ENCODE measurements at places on chromosomes 2 and 18. TPM values are rescaled to one million over a fixed set of nuclear protein-coding genes. Genes with fewer than 3 reads are reported as not detected.

Gene CSRNP3
- 55.8 TPM for total RNA-seq

Gene SCN3A
- 2.3 TPM for total RNA-seq

Gene SIX3
- 1.2 TPM for total RNA-seq

GRCh38 chr2:134590679-134591078, 128.1 kb downstream of the TMEM163 start:
- ATAC-seq = no peak

- no peak for ATAC-seq
These were observed 76.1 kb upstream of the ALKAL2 start for GRCh38 chr2:363824-364470.

DNA sequence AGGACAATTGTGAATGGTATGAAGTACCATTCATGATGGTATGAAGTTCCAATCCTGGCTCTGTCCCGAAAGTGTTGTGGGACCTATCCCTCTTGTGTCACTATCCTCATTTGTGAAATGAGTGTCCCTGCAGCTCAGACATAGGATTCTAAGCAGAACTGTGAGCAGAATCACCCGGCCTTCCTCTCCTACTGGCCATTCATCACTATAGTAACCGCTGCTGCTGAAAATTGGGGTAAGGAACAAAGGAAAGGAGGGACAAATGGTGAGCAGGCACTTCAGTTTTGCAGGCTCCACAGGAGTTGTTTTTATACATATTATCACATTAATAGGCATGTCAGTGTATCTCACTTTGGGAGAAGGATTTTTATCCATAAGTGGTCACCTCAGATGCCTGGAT, 27.4 kb downstream of the SMYD1 start:
- no peak for ATAC-seq

GRCh38 chr18:370751-371608, 103.1 kb upstream of the THOC1 start:
- no peak for ATAC-seq

Gene ALPP
- 0.51 TPM for total RNA-seq

DNA sequence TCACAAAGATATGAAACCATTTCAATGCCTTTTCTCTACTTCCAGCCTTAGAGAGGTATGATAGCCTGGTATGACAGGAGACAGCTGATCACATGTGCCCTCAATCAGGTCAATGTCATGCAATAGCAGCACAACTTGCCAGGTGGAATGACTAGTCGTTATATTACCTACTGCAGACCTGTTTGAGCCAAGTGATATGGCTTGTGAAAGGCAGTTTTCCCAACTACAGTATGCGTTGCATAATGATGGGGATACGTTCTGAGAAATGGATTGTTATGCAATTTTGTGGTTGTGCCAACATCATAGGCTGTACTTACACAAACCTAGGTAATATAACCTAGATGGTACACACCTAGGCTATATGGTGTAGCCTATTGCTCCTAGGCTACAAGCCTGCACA, 262.8 kb downstream of the ICOS start:
- ATAC-seq = no peak

GRCh38 chr18:50638016-50638883, 78.4 kb downstream of the MAPK4 start:
- no peak for ATAC-seq

Gene HJURP
- 14.0 TPM for total RNA-seq

Gene TRIM43
- total RNA-seq = 0.32 TPM

DNA sequence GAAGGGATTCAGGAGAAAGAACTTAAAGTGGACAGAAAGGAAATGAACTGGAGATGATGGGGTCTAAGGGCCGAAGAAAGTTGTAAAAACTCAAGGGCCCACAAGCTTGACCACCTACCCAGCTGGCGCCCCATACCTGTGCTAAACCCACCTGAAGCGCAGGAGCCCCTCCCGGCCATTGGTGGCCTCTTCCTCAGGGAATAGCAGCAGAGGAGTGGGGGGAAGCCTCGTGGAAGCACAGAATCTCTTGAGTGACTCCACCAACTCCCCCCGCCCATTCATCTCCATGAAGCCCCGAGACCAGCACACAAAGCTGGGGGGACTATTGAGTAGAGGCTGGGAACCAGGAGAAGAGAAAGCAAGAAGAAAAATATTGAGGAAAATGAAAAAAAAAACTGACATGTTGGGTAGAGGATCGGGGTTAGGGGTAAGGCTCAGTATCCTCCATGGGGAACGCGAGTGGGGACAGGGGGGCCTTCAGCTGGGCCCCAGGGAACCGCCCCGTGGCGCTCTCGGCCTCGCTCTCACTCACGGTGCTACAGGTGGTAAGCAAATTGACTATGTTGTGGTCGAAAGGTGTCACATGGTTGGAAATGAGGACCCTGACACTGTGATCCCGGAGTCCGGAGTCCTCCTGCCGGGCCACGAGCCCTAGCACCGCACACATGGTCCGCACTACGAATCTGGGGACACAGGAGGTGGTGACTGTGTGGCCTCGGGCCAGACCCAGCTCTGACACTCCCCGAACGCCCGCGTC, 728 bp downstream of the AUP1 start:
- ATAC-seq = no peak

DNA sequence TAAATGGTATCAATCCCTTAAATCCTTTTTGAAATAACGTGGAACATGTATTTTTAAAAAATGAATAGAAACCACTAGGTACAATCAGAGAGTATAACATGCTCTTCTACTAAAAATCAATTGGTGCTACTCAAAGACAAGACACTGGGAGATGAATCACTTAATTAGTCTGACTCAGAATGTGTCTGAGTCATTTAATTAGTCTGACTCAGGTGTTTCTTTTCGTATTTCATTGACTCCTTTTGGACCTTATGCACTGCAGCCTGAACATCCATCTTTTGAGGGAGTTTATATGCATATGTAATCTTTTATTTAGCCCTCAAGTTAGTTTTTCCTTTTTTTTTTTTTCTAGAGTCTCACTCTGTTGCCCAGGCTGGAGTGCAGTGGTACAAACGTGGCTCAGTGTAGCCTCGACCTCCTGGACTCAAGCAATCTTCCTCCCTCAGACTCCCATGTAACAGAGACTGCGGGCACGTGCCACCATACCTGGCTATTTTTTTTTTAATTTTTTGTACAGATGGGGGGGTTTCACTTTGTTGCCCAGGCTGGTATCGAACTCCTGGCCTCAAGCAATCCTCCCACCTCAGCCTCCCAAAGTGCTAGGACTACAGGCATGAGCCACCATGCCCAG, 26.5 kb downstream of the PPP4R3B start:
- ATAC-seq = peak; percentile 93

Gene VWC2L
- total RNA-seq = 0.78 TPM

Gene REG3G
- total RNA-seq = 0.66 TPM

Gene MERTK
- 2.8 TPM for total RNA-seq

- ATAC-seq = no peak
These were observed 156.0 kb downstream of the GBX2 start for GRCh38 chr2:236012155-236012554.

DNA sequence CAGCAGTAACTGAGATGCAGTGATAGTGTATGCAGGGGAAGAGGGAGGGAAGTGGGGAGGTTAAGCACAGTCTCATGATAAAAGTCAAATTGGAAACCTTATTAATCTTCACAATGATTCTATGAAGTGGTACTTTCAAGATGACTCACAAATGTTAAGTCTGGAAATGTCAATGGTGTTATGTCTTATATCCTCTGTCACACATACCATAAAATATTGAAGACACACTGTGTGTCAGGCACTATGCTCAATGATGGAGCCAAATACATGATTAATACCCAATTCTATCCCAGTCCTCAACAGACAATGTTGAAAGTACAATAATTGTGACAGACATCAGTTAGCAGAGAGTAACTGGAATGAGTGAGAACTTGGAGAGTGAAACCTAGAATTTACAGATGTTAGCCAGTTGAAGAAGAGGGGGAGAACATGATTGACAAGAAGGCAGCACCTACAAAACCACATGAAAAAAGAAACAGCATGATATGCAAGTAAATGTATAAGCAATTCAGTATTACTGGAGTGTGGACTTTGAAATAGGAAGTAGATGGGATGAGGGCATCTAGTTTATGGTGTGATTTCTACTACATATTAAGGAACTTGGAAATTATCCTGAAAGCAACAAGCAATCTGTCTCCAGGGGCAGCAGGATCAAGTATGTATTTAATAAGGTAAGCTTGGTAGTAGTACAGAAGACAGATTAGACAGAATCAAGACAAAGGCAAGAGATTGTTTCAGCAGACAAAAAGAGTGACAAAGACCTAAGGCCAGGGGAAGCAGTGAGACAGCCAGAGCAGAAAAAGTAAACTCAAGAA, 107.6 kb downstream of the STRN start:
- ATAC-seq = no peak

- ATAC-seq = no peak
These were observed 16.6 kb downstream of the SP110 start for GRCh38 chr2:230203110-230203676.

DNA sequence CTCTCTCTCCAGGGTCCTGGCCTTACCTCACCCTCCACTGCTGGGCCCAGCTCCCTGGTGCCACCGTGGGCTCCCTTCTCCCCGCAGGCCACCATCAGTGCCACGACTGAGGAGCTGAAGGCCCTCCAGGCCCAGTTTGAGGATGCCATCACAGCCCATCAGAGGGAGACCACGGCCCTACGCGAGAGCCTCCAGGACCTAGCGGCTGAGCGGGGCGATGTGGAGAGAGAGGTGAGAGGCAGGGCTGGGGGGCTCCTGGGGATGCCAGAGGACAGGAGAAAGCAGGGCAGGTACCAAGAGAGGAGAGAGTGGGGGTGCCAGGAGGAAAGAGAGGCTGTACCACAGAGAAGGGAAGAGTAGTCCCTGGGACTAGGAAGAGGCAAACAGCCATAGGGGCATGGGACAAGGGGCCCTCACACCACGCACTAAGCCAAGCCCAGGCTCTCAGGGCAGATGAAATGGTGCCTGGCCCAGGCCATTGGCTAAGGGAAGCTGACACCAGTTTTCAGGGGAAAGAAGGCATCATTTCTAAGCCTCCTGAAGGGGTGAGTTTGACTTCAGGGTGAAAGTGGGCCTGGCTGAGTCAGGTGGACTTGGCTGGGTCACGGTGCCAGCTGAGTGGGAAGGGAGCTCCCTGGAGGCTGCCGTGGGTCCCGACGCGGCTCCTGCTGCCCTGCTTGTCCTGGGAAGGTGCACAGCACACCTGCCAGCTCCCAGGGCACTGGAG, 39.0 kb upstream of the SNED1 start:
- ATAC-seq = no peak

- ATAC-seq = peak; percentile 79
These were observed 429.9 kb downstream of the ARHGAP15 start for GRCh38 chr2:143559147-143559546.

Gene CYP27C1
- total RNA-seq = 2.6 TPM

Gene VWA3B
- 0.43 TPM for total RNA-seq

DNA sequence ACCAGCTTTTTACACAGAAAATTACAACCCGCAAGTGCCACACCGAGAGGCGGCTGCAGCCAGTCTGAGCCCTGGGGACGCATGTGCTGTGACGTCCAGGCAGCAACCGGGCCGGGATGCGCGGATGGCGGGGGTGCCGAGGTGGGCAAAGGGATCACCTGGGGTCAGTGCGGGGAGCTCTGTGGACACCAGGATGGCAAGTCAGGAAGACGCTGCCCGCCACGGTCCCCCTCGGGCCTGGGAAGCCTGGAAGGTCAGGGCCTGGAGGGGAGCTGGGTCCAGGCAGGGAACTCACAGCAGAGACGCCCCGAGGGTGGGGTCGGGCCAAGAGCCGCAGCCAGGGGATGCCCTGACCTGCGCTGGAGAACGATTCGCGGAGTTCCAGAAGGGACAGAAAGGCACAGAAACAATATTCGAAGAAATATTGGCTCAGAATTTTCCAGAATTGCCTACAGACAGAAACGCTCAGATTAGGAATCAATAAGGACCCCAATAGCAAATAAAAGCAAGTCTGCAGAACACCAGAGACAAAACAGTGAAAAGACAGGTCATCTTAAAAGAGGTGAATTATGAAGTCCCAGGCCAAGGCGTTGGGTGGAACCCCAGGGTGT, 11.7 kb upstream of the KIF1A start:
- ATAC-seq = peak; percentile 28

Gene ZBTB7C
- 1.7 TPM for total RNA-seq

- peak; percentile 53 for ATAC-seq
These were observed 51.7 kb upstream of the CCDC85A start for GRCh38 chr2:56132138-56132537.

DNA sequence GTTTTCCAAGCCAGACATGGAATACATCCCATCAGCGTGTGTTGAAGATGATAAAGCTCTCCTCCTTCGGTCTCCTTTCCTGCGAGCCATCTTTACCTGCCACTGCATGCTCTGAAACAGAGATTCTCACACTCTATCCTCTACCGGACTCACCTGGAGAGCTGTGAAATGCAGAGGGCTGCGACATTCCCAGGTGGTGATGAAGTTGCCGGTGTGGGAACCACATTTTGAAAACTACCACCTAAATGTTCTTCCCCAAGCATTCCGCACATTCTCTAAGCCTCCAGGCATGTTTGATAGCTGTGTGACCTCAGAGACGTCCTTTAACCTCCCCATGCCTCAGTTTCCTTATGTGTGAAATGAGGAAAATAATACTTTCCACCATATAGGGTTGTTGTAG, 226.2 kb upstream of the RAB6C start:
- no peak for ATAC-seq

Gene PPP1R1C
- total RNA-seq = 10.3 TPM

GRCh38 chr2:196652869-196653268, 13.4 kb downstream of the CCDC150 start:
- no peak for ATAC-seq

DNA sequence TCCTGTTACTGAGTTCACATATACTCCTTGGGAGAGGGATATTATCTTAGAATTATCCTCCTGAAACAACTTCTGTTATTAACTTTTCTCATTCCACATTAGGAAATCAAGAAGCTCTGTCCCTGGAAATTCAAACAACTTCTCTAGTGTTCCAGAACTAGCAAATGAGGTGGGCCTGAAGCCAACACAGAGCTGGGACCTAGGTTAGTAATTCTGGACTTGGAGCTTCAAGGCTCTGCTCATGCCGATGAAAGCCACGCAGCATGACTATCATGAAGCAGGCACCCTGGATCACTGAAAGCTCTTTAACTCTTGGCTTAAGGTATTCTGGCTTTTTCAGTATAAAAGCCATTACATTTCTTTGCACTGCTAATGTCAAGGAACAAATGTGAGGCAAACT, 242.7 kb downstream of the TGIF1 start:
- no peak for ATAC-seq

- no peak for ATAC-seq
These were observed 24.4 kb downstream of the HK2 start for GRCh38 chr2:74858281-74858680.
